Naive thymus-derived CD8-positive, alpha-beta T cell (primary cell): ENCODE measurements at places on chromosomes 2 and 18. TPM values are rescaled to one million over a fixed set of nuclear protein-coding genes. Genes with fewer than 3 reads are reported as not detected.

TCF7L1 gene
- polyA plus RNA-seq: 0.09 TPM

C2orf92 gene
- polyA plus RNA-seq: 0.68 TPM

CD8A gene
- 885 TPM for polyA plus RNA-seq

- H3K4me1 ChIP-seq: no peaks in the 10 kb centered on the region
- no peaks in the 10 kb centered on the region for H3K36me3 ChIP-seq
- no peak for DNase-seq
- no peaks in the 10 kb centered on the region for H3K27me3 ChIP-seq
- H3K4me3 ChIP-seq: no peak overlapping the region
Measured at GRCh38 chr2:123723706-123724105, 301.4 kb upstream of the CNTNAP5 start.

- no peaks in the 10 kb centered on the region for H3K27me3 ChIP-seq
- no peak overlapping the region for H3K4me3 ChIP-seq
- H3K27ac ChIP-seq: peak overlapping the region; percentile 19
- peaks cover 58% of the 10 kb centered on the region for H3K36me3 ChIP-seq
Measured at GRCh38 chr2:47437287-47437686, 34.3 kb downstream of the MSH2 start.

- H3K27ac ChIP-seq: no peak overlapping the region
- no peaks in the 10 kb centered on the region for H3K27me3 ChIP-seq
- no peak overlapping the region for H3K4me3 ChIP-seq
- H3K36me3 ChIP-seq: no peaks in the 10 kb centered on the region
- DNase-seq: no peak
Measured at GRCh38 chr18:61034580-61034979, 298.6 kb upstream of the CDH20 start.

- peak; percentile 53 for DNase-seq
- H3K27me3 ChIP-seq: no peaks in the 10 kb centered on the region
- H3K36me3 ChIP-seq: no peaks in the 10 kb centered on the region
- peak overlapping the region; percentile 69 for H3K27ac ChIP-seq
Measured at GRCh38 chr2:230974096-230974913, 21.6 kb upstream of the SPATA3 start.

DNA sequence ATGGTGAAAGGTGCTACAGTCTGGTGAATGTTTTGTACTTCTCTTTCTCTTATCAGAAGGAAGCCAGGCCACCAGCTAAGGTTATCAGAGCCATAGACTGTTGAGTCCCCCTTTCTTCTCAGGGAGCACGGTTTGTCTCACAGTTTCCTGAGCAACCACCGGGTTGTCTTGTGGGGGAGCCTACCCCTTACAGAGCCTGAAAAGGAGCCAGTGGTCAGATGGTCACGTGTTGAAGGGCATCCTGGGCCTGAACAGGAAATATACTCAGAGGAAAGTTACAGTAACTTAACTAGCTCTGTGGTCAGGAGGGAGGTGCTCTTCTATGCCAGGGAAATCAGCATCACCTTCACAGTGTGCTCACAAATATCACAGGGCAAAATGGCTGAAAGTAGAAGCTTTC, 11.6 kb downstream of the CD28 start:
- H3K27me3 ChIP-seq: no peaks in the 10 kb centered on the region
- peaks cover 23% of the 10 kb centered on the region for H3K36me3 ChIP-seq
- H3K4me3 ChIP-seq: peak overlapping the region; percentile 78
- H3K27ac ChIP-seq: peak overlapping the region; percentile 99
- peak; percentile 59 for DNase-seq

DNA sequence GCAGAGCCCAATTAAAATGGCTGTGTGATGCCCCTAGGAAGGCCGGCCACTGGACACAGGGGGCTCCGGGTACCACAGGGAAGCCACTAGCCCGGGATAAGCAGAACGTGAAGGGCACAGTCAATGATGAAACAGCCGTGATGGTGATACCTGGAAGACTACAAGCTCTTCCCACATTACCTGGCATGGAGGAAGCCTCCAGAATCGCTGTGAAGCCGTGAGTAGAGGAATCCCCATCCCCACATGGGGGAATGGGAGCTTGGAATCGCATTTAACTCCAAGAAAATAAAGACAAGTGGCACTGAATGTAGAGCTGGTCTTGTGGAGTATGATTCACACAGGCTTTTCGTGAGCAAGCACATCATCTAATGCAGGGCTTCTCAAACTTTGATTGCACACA, 16.1 kb downstream of the GALNT14 start:
- H3K27me3 ChIP-seq: peaks cover 21% of the 10 kb centered on the region
- H3K4me3 ChIP-seq: no peak overlapping the region
- H3K36me3 ChIP-seq: no peaks in the 10 kb centered on the region
- H3K27ac ChIP-seq: no peak overlapping the region

GRCh38 chr18:69992776-69993175, 45.1 kb upstream of the CD226 start:
- no peak overlapping the region for H3K27ac ChIP-seq
- no peak for DNase-seq
- peaks cover 76% of the 10 kb centered on the region for H3K36me3 ChIP-seq
- no peak overlapping the region for H3K4me3 ChIP-seq
- H3K4me1 ChIP-seq: peaks cover 2% of the 10 kb centered on the region

DNA sequence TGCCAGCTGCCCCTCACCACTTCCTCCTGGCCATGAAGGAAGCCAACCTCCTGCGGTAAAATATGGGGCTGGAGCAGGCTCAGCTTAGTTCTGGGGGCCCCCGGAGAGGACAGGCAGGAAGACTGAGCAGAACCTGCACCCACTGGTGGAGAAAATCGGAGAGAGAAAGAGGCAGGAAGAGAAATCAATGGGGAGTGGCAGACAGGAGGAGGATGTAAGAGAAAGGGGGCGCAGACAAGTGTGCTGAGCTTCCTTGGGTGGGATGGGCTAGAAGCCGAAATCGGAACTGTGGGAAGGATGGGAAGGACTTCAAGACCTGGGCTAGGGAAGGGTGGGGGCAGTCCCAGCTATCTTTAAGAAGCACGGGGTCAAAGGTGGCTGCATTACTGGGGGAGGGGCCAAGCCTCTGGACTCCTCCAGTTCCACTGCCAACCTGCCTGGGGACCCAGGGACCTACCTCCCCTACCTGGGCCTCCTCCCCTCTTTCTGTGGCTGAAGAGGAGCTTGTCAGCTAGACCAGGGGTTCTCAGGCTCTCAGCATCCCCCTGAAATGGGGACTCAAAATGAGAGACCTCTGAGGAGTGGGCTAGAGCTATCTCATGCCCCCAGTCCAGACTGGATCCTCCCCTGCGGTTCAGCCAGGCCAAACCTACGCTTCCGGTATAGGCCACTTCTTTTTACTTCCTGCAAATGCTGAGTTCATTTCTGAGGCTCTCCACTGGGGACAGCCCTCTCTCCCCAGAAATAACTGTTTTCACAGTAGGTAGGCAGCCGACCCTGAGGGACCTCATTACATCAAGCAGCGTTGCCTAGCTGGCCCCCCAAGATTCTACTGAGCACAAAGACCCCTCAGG, 33.6 kb upstream of the B3GNT7 start:
- no peaks in the 10 kb centered on the region for H3K27me3 ChIP-seq
- peaks cover 25% of the 10 kb centered on the region for H3K4me1 ChIP-seq
- peak overlapping the region; percentile 25 for H3K27ac ChIP-seq
- no peaks in the 10 kb centered on the region for H3K36me3 ChIP-seq
- H3K4me3 ChIP-seq: no peak overlapping the region

DNA sequence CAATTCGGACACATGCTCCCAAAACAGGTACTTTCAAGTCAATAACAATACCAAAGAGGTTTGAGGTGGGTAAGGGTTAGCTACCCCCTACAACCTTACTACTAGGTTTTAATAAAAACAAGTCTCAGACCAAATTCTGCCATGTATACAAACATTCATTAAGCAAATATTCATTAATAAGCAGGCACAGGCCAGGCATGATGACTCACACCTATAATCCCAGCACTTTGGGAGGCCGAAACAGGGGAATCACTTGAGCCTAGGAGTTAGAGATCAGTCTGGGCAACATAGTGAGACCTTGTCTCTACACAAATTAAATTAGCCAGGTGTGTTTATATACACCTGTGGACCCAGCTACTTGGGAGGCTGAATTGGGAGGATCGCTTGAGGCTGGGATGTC, 11.7 kb upstream of the ELAC1 start:
- H3K27me3 ChIP-seq: peaks cover 9% of the 10 kb centered on the region
- no peak overlapping the region for H3K4me3 ChIP-seq
- no peak overlapping the region for H3K27ac ChIP-seq
- H3K36me3 ChIP-seq: no peaks in the 10 kb centered on the region
- no peak for DNase-seq

DNA sequence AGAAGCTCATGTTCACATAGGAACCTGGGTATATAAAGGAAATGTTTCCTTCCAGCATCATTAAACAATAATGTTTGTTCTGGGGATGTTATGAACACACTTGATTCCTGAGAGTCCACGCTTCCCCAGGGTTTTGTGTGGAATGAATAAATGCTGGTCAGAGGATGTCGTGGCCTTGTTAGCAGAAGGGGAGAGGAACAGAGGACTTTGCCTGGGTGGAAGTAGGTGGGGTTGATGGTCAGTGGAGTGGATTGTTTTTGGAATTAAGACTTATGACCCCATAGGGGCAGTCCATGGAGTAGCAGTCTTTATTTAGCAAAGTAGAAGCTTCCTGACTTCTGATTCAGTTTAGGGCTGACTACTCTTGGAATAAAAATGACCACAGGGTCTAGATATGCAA, 139.6 kb downstream of the MYO1B start:
- H3K27ac ChIP-seq: no peak overlapping the region
- no peak overlapping the region for H3K4me3 ChIP-seq
- no peak for DNase-seq
- peaks cover 4% of the 10 kb centered on the region for H3K27me3 ChIP-seq
- no peaks in the 10 kb centered on the region for H3K36me3 ChIP-seq
- H3K4me1 ChIP-seq: no peaks in the 10 kb centered on the region

GRCh38 chr2:45889620-45890370, 238.3 kb downstream of the PRKCE start:
- no peak for DNase-seq
- no peak overlapping the region for H3K4me3 ChIP-seq
- peak overlapping the region; percentile 21 for H3K27ac ChIP-seq
- H3K36me3 ChIP-seq: no peaks in the 10 kb centered on the region
